ENCODE measurements at places on chromosomes 5 and 9.

DNA sequence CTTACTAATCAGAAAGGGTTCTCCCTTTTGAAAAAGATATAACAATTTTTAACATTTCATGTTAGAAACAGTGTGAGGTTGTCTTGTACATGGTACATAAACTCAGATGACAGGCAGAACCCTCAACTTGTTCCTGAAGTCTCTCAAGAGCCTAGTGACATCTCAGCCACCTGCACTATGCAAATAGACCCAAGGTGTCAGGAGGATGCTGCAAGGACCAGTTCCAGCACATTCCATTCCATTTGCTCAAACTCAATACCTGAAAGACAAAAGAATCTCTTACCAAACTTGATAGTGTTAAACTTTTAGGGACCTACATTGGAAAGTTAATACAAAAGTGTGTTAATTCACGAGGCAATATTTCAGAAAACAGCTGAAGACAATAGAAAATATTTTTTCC lies 544.6 kb downstream of the CETN3 start:
- DNase-seq, result peak; percentile 41

DNA sequence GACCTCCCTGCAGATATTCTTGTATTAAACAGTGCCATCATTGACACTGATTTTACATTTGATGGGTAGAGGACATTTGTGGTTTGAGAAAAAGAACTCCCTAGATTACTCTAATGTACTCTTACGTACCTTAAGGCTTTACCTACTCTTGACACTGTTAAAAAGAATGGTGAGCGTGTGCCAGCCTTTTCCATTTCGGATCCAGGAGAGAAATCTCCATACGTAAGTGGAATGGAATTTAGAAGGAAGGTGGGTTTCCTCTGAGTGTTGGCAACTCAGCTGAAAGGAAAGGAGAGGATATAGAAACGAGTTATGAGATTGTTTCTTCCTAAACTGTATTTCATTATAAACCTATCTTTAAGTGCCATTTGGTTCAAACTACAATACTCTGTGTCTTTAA lies 40.9 kb downstream of the TNPO1 start:
- DNase-seq, result no peak

DNA sequence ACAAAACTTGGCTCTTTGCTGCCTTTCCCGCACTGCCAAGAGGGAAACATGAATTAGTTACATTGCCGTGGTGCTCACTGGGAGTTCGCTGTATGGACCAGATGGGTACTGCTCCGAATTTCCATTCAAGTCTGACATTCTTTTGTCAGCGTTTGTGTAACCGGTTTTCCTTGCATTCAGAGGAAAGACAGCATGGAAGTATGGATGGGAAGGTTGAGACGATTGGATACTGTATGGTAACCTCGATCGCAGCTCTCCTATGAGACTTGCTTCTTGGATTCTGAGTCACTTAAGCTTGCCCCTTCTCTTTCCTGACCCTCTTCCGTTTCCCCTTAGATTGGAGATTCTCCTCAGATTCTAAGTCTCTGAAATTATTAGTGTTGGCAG lies 625 bp upstream of the UBLCP1 start:
- DNase-seq, result peak; percentile 54

GRCh38 chr5:179128041-179128365 lies 67.8 kb downstream of the ZNF354C start:
- DNase-seq, result no peak

All from PC-9 (cell line).